ENCODE measurements at places on chromosomes 12 and 14. TPM values are rescaled to one million over a fixed set of nuclear protein-coding genes. Genes with fewer than 3 reads are reported as not detected.

DNA sequence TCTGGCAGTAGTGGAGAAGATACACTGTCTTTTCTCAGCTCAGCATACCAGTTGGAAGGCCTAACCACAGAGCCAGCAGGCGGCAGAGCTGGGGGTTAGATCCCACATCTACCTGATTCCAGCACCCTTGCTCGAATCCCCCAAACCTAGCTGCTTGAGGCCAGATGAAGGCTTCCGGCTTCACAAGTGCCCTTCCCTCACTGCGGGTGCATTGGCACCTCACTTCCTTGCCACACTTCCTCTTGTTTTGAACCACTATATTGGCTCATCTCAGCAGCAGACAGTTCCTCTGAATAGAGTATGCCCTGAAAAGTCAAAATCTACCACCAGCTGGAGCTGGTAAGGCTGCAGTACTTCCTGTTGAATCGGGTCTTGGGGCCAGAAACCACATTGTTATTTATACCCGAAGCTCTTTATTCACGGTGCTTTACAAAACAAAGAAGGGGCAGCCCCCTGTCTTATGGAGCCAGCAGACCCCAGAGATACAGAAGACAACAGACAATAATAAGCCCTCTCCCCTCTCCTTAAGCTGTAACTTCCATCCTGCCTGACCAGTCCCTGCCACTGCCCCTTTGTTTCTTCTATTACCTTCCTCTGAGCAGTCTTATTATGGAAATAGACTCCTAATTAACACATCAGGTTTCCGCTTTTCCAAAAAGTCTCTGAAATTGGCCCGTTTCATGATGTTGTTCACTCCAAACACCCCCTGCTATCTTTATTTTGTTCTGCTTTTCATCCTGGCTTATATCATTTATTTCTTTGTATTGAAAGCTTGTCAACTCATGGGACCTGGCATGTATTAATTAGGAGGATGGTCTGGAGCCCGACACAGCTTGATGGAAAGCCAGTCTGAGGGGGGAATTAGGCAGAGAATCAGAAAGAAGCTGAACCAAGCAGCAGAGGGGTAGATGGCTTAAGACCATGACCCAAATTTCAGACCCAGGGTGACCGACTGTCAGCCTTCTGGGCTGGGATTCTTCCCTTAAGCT, 233.5 kb downstream of the EFCAB11 start:
- no peak for DNase-seq

GRCh38 chr12:39393179-39393578, 49.7 kb downstream of the KIF21A start:
- DNase-seq = no peak

GRCh38 chr12:8156845-8157244, at the start of gene ZNF705A:
Gene ZNF705A (plus strand): TSS chr12:8157015. CDS start chr12:8172626, 15,611 bp downstream.
- DNase-seq = peak; percentile 18

DNA sequence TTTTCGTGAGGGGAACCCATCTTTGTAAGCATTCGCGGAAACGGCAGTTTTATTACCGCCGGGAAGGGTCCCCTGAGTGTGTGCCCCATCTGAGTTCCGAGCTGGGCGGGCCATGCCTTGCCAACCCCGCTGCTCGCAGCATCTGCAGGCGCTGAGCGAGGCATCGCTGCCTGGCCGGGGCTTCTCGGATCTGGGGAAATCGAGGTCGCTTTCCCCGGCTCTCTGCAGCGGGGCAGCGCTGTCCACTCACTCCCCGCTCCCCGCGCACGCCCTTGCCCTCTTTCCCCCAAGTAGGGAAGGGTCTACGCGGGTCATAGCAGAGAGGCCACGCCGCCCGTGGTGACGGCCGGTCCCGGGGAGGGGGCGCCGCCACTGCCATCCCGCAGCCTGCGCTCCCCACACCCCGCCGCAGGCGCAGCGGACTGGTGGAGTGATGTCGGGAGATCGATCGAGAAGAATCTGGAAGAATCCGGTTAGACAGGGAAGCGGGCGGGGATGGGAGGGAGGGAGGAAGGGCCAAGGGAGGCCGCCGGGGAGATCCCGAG, 507 bp upstream of the FKBP4 start:
- no peak for DNase-seq

GRCh38 chr12:100445081-100445481, 28.6 kb upstream of the NR1H4 start:
- peak; percentile 17 for DNase-seq

DNA sequence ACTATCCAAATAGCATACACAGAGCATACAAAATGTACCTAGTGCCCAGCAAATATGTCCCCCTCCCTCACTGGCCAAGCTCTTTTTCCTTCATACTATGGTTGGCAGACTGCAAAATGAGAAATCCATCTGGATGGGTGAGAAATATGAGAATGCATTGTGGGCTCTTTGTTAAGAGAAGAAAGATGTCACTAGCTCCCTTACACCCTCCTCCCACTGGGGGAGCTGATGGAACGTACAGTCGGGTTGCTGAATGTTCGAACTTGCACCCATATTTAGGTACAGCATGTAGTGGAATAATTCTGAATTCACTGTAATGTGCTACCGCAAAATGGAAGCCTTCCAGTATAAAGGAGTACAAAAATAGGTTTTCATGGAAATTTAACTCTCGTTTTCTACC, 377.4 kb downstream of the GRIN2B start:
- no peak for DNase-seq

- no peak for DNase-seq
These were observed 14.6 kb downstream of the PCNX4 start for GRCh38 chr14:60106339-60106738.

DNA sequence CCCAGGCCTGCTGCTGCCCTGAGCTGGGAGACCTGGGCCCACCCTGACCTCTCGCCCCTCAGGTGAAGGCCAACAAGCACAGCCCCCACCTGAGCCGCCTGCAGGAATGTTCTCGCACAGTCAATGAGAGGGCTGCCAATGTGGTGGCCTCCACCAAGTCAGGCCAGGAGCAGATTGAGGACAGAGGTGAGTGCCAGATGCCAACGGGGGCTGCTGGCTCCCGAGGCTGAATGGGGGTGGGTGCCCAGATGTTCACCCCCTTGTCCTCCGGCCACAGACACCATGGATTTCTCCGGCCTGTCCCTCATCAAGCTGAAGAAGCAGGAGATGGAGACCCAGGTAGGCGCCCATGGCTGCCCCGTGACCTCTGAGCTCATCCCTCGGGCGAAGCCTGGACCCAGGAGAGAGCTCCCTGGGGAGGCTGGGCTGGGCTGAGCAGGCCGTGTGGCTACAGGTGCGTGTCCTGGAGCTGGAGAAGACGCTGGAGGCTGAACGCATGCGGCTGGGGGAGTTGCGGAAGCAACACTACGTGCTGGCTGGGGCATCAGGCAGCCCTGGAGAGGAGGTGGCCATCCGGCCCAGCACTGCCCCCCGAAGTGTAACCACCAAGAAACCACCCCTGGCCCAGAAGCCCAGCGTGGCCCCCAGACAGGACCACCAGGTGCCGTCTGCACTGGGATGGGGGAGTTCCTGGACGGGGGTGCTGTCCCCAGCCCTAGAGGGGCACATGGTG, 25.8 kb downstream of the HIP1R start:
- DNase-seq = no peak

GRCh38 chr14:79660053-79660939, 551.0 kb downstream of the DIO2 start:
- DNase-seq = no peak

- no peak for DNase-seq
These were observed 24.9 kb downstream of the CRACR2A start for GRCh38 chr12:3727877-3728632.

DNA sequence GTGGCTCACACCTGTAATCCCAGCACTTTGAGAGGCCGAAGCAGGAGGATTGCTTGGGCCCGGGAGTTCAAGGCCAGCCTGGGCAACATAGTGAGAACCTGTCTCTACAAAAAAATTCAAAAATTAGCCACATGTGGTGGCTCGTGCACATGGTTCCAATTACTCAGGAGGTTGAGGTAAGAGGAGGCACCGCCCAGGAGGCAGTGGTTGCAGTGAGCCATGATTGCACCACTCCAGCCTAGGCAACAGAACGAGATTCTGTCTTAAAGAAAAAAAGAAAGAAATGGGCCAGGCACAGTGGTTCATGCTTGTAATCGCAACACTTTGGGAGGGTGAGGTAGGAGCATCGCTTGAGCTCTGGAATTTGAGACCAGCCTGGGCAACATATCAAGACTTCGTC, 33.5 kb downstream of the MAP1LC3B2 start:
- no peak for DNase-seq

TMEM119 gene
- polyA plus RNA-seq = not detected

CLEC14A gene
- not detected for polyA plus RNA-seq

PMEL gene
- polyA plus RNA-seq = 1.0 TPM

MYF5 gene
- polyA plus RNA-seq = not detected

MSRB3 gene
- 24.6 TPM for polyA plus RNA-seq

KIF26A gene
- 1.9 TPM for polyA plus RNA-seq

All from A549 (cell line).